Activated T-helper 9 cell treated with anti-CD3 and anti-CD28 coated beads, Interleukin-2, amount 50 U/mL, for 16 hours (primary cell): ENCODE measurements at places on chromosomes 3 and 15.

DNA sequence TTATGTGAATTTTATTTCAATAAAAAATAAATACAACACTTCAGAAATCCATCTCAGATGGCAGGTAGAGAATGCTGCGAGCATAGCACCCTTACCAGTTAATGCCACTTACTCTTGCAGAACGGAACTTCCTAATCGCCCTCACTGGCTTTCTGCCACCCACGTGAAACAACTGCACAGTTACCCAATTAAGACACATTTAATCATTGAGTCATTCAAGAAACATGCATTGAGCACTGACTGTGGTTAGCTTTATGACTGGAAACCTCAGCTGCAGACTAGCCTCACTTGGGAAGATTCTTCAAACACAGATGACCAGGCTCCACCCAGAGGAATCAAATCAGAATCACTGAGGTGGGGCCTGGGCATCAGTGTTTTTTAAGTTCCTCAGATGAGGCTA is 5.6 kb upstream of the MFGE8 start:
- peak; percentile 14 for DNase-seq

- DNase-seq: no peak
Observed at GRCh38 chr3:164113371-164114332, 964.6 kb downstream of the SI start.

DNA sequence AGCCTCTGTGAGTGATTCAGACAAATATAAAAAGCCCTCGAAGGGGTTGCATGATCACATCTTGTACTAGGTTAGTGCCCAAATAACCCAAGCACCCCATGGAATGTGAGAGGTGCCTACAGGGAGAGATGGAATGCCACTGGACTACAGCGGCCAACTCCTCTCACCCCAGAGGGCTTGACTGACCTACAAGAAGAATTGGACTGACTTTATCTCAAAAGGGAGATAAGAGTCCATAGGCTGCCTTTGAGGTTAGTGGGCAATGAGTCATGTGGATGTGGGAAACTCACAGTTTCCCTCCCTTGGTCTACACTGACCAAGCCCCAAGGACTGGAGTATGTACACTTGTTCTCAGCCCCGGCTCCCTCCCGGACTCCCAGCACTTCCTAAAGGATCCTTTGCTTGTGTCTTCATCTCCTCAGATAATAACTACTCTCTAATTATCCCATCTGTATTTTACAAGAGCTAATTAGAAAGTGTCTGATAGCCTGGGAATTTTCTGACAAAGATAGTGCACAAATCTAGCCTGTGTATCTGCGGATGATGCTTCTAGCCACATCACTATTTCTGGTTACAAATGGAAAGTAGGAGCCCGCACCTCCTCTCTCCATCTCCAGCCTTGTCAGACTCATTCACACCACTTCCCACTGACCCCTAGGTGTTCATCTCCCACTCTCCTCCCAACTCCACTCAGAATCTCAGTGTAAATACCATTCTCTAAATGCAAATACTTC is 547.8 kb upstream of the TBL1XR1 start:
- no peak for DNase-seq

- DNase-seq: no peak
Observed at GRCh38 chr3:38582941-38583645, 66.4 kb downstream of the SCN5A start.

GRCh38 chr3:29826712-29827111 is 545.8 kb downstream of the RBMS3 start:
- DNase-seq: no peak

DNA sequence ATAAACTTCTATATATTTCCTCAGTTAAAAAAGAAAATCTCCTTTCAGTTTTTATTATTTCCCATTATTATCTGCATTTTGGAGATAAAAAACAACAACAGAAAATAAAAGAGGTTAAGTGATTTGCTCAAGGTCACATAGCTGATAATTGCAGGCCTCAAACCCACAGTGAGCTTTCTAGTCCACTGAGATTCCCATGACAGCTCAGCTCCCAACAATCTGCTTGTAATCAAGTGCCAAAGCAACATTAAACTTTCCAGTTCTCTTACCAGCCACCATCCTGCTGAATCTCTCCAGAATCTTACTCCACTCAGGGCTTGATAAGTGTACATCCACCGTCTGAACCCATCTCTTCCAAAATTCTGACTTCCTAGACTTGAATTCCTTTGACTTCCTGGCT is 318.2 kb upstream of the SEMA6D start:
- no peak for DNase-seq

DNA sequence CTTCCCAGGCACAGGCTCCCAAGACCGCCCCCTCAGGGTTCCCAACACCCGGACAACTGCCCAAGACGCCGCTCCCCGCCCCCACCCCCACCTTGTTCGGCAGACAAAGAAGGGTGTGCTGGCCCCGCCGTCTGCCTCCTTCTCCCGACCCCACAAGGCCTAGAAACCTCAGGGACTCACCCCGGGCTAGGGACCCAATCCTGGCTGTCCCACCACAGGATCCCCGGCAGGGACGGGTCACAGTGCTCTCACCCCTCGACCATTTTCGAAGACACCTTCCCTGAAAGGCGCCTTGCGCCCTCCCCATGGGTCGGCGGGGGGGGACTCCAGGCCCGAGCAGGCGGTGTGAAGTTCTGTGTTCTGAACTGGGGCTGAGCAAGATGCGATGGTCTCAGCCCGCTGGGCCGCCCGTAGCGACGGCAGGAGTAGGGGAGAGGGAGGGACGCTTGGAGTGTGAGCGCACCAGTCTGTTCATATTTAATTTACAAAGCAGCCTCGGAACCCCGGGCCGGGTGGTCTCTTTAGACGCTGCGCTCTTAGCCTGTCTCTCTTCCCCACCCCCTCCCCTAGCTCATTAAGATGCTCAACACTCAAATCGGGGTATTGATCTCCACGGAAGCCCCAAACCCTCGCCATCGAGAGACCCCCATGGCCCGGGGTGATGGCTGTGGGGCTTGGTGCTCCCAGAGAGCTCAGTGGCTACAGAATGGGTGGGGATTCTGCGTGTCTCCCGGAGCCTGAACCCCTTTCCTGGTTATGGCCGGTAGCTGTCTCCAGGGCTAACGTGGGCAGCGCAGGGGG is 1.4 kb upstream of the ISLR2 start:
- no peak for DNase-seq

GRCh38 chr3:111159391-111159790 is 87.8 kb downstream of the NECTIN3 start:
- no peak for DNase-seq

- DNase-seq: peak; percentile 34
Observed at GRCh38 chr3:50652709-50653108, 22.0 kb upstream of the DOCK3 start.

DNA sequence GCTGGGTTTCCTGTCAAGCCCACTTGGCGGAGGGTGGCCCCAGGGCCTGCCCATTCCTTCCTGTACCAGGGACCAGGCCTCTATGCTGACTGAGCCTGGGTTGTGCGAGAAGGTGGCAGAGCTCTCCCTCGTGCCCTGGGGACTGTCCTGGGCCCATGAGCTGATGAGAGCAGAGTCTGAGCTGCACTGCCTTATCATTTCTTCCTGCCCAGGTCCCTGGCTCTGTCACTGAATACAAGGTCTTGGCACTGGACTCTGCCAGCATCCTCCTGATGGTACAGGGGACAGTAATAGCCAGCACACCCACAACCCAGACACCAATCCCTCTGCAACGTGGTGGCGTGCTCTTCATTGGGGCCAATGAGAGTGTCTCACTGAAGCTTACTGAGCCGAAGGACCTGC is 7.5 kb downstream of the MPI start:
- DNase-seq: no peak

DNA sequence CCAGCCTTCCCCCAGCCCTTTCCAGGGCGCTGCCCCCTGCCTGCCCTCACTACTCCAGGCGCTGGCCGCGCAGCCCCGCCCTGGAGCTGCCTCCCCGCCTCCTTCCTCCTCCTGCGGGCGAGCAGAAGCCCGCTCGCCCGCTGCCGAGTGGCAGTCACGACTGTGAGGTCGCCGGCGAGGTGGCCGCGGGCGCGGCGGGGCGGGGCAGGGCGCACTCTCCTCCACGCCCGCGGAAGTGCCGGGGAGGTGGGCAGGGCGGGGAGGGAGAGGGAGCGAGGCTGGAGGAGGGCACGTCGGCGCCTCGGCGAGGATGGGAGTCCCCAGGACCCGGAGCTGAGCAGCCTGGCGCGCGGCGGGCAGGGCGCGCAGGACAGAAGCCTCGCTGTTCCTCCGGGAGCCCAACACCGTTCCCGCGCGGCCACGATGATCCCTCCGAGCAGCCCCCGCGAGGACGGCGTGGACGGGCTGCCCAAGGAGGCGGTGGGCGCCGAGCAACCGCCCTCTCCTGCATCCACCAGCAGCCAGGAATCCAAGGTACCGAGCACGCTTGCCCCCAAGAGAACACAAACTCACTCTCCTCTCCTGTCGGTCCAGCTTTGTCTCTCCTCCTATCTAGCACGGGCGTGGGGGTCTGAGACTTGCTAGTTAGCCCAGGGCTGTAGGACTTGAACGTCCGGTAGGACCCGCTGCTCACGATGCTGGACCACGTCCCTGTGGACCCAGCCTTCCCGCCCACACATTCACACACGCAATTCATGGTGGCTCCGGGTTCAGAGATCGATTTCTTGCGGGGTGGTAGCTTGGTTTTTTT is at the start of gene STAC:
STAC (plus strand) TSS at position 284 of the 811 bp plus-strand sequence; CDS start at position 424, 140 bp downstream.
- no peak for DNase-seq

DNA sequence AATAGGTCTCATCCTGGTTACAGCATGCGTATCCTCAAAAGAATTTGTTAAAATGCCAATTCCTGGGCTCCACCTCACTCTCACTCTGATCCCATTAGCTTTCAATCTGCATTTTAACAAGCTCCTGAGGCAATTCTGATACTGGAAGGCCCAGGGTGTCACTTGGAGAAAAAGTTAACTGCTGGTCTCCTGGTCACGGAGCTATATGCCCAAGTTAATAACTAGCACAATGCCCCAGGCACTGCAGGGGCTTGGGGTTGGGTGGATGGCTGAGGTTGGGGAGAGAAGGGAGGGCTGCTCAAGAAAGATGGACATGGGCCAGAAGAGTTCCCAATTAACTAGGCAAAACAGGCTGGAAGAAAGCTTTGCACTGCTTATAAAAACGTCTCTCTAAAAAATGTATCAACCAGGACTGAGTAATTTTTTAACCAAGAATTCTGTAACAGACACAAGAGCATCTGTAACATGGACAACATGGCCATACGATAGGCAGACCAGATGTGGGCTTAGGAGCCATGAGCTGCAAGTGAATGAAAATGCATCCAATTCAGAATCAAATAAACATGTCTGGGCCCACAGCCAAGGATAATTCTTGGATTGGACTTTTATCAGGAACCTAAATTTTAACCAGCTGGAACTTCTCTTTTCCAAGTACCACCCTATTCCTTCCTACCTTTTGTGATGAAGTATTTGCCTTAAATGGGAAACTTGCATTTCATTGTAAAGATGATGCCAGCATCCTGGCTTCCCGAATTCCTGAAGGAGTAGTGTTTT is 4.2 kb downstream of the IL17RD start:
- no peak for DNase-seq

GRCh38 chr3:180457225-180457624 is 144.7 kb upstream of the TTC14 start:
- DNase-seq: no peak

GRCh38 chr15:60679256-60679655 is 200.3 kb upstream of the ICE2 start:
- DNase-seq: no peak

- peak; percentile 71 for DNase-seq
Observed at GRCh38 chr3:15859507-15860013, 61.8 kb upstream of the ANKRD28 start.

GRCh38 chr3:186622651-186623310 is 9.9 kb downstream of the AHSG start:
- DNase-seq: no peak

GRCh38 chr3:177201700-177202397 is 4.6 kb upstream of the TBL1XR1 start:
- peak; percentile 29 for DNase-seq

DNA sequence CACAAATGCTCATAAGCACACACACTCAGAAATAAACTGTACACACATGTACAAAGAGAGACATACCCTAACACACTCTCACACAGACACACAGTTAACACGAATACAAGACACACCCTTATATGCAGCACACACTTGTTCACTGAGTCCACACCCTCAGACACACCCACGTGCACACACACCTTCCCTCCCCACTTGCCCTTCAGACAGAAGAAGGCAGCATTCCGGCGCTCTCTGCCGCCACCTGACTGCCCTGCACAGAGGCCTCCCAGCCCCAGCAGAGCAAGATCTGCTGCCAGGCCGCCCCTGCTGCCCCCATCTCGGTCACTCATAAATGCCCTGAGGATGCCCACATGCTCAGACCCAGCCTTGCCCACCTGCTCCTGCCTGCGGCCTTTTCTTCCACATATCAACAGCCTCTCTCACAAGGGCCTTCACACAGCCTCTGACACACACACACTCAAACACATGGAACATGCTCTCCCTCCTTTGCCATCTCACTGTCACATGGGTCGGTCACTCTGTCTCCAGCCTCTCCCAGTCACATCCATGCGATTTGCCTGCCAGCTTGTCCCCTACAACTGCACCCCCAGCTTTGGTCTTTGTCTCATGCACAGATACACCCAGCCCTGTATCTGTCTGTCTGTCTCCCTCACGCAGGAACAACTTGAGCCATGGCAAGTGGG is 71.1 kb downstream of the EPHB3 start:
- DNase-seq: no peak

GRCh38 chr3:114775395-114775794 is 371.7 kb downstream of the ZBTB20 start:
- no peak for DNase-seq

GRCh38 chr15:99450896-99451358 is 114.9 kb upstream of the MEF2A start:
- peak; percentile 23 for DNase-seq

- no peak for DNase-seq
Observed at GRCh38 chr3:17070161-17070959, 185.6 kb downstream of the PLCL2 start.

DNA sequence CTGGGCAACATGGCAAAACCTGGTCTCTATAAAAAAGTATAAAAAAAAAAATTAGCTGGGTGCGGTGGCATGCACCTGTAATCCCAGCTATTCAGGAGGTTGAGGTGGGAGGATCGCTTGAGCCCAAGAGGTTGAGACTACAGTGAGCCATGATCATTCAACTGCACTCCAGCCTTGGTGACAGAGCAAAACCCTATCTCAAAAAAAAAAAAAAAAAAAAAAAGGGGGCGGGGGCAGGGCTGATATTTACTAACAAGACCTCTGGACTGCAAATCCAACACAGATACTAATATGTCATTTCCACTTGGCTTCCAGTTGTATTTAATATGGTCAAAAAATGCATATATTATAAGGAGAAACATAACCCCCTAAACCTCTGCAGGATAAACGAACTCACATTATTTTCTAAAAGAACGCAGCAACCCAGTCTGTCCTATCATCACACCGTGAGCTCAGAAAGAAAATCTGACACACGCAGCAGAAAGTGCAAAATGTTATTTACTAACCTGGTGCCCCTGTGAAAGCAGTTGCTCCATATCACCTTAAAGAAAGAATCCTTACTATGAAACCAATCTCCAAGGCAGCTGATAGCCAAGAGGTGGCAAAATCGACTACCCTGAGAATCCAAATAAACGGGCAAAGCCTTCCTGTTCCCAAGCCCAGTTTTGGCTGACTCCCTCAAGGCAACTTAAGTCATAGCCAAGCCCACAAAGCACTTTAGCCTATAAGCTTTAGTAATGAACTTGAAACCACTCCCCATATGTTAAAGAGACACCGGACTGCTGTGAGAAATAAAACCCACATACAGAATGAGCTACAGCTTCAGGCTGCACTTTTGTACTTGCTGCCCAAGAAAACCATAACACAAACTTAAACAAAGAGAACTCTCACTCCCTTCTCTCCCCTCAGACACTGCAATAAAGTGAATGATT is 39.3 kb downstream of the PLD1 start:
- DNase-seq: no peak

- no peak for DNase-seq
Observed at GRCh38 chr15:94792196-94792595, 560.8 kb downstream of the MCTP2 start.

GRCh38 chr3:169241630-169241990 is 421.9 kb downstream of the MECOM start:
- no peak for DNase-seq
